Stimulated activated CD8-positive, alpha-beta memory T cell treated with anti-CD3 and anti-CD28 coated beads, Interleukin-4, amount 100 ng/mL, for 1 hour (primary cell): ENCODE measurements at places on chromosomes 5 and 9.

GRCh38 chr5:150162142-150162513, 4.5 kb upstream of the CDX1 start:
- no peak for DNase-seq

- no peak for DNase-seq
These were observed 29.4 kb downstream of the SH3RF2 start for GRCh38 chr5:145965804-145966203.

- DNase-seq = no peak
These were observed 123.1 kb upstream of the PJA2 start for GRCh38 chr5:109532773-109533364.

DNA sequence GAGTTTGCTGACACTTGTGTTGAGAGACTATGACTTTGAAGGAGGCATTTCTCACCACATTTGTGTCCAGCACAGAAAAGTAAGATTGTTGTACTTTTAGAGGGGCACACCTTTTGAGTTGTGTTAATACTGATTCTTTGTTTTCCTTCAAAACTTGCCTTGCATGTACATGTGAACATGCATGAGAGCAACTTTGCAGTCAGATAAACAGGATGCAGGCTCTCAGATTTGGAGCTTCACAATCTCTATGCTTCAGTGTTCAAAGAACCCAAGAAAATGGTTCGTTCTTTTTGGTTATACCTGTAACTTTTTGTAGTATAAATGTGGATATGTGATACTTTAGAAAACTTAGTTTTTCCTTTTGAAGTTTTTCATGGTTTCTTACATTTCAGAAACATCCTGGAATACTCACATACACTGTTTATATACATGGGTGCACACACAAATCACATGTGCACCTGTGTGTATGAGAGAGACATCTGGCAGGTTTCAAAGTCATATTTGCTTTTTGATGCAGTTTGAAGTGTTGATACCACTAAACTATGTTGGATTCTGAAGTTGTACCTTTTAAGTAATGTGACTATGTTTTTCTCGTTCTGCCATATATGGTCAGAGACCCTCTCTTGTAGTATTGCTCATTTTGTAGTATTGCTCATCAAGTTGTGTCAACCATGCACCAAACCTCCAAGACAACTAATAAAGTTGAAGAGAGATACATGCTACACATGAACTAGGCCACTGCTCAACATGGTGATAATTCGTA, 190.7 kb downstream of the CD180 start:
- no peak for DNase-seq

DNA sequence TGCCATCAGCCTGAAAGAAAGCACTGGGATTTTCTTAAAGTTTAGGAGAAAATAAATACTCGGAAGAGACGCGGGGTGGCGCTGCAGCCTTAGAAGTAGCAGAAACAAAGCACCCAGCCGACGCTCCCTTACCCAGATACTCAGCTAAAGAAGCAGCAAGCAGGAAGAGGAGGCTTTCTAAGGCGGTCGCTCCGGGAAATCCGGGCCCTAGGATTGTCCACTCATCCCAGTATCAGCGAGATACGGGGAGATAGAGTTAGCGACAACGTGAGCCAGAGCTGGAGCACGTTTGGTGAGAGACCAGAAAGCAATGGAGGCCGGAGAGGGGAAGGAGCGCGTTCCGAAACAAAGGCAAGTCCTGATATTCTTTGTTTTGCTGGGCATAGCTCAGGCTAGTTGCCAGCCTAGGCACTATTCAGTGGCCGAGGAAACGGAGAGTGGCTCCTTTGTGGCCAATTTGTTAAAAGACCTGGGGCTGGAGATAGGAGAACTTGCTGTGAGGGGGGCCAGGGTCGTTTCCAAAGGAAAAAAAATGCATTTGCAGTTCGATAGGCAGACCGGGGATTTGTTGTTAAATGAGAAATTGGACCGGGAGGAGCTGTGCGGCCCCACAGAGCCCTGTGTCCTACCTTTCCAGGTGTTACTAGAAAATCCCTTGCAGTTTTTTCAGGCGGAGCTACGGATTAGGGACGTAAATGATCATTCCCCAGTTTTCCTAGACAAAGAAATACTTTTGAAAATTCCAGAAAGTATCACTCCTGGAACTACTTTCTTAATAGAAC, at the start of gene PCDHB2:
Gene PCDHB2 (plus strand): TSS at position 135 of the 782 bp plus-strand sequence. CDS start 176 bp downstream, at position 311.
- no peak for DNase-seq

DNA sequence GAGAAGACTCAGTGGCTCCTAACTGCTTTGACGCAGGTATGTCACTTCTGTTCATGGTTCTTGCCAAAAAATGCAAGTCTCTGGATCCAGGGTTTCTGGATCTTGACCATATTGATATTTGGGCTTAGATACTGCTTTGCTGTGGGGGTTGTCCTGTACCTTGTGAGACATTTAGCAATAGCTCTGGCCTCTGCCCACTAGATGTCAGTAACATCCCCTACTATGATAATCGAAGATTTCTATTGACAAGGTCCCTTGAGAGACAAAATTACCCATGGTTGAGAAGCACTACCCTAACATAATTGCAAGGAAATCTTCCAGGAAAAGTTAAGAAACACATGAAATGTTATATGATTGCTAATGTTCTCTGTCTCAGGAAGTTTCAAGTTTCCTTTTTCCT, 285.4 kb downstream of the TMEM232 start:
- DNase-seq = no peak

- no peak for DNase-seq
These were observed 27.9 kb downstream of the COL5A1 start for GRCh38 chr9:134669399-134669955.

DNA sequence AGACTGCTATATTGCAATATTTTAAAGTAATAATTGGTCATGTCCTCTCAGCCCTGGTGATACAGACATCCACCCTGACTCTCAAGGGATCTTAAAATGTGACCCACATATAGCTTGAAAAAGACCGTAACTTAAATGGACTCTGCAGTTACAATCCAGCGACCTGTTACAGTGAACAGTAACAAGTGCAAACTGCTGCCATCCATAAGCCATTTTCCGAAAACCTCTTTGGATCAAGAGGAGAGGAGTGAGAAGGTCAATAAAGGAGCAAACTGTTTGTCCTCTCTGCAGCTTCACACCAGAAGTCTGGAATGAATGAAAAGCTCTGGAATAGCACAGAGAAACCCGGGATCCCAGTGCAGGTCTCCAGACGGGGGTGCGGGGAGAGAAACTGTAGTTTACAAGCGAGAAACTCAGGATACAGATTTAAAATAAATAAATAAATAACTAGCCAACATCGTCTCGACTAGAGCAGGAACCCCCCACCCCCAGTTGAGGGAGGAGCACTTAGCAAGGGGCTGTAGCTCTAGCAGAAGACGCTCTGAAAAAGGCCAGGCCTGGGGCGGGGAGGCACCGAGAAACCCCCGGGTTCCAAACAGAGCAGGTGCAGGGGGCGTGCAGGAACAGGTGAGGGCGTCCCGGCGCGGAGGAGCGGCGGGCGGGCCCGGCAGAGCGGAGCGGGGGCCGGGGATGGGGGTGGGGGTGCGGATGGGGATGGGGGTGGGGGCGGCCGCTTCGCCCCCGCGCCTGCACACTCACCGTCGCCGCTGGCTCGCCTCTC, 572 bp downstream of the ZDHHC21 start:
- DNase-seq = no peak

GRCh38 chr5:173537228-173537627, 79.2 kb downstream of the BOD1 start:
- DNase-seq = no peak

DNA sequence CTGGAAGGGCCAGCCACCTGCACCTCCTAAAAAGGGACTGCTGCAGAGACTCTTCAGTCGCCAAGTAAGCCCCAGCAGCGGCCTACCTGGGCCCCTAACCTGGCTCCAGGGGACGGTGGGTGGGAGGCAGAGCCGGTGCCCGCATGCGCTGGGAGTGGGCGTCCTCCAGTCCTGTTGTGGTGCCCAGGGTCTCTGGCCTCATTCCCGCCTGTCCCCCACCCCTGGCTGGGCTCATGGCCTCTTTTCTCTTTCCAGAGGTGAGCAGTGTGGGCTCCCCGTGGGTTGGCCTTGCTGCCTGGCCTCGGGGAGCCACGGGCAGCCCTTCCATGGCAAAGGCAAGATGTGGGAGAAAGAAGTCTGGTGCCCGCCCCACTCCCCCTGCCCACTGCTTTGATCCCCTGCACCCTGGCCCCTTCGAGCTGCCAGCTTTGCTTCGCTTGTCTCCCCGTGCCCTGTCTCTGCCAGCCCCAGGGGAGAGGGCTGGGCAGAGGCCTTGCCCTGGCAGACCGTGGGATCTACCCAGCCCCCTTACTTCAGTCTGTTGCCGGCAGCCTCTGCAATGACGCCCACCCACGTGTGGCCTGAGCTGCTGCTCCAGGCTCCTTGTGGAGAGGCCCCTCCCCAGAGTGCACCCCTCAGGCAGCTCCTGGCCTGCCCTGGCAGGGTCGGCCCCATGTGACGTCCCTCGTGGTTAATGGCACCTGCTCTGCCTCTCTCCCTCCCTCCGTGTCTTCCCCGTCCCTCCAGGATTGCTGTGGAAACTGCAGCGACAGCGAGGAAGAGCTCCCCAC, 5.4 kb upstream of the PRR7 start:
- no peak for DNase-seq

DNA sequence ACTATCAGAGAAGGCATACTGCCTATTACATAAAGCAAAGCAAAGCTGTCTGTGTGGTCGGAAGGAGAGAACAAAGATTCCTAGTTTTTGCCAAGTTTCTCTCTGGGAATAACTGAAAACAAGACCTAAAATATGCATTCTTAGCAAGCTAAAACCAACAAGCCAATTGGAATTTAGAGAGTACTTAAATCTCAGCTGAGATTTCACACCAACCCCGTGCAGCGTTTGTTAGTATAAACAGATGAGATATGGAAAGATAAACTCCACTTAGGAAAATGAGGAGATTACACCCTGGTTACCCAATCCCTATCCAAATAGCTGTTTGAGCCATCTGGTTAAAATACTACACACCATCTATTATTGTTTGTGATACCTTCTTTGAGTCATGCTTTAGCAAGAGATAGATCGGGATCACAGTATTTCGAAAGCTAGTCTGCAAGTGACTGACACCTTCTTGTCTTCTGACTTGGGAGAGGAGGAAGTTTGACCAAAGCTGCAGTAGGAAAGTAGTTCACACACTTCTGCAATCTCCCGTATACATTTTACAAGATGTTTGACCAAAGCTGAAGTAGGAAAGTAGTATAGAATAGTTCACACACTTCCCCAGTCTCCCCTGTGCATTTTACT, 18.2 kb downstream of the FAF2 start:
- no peak for DNase-seq

DNA sequence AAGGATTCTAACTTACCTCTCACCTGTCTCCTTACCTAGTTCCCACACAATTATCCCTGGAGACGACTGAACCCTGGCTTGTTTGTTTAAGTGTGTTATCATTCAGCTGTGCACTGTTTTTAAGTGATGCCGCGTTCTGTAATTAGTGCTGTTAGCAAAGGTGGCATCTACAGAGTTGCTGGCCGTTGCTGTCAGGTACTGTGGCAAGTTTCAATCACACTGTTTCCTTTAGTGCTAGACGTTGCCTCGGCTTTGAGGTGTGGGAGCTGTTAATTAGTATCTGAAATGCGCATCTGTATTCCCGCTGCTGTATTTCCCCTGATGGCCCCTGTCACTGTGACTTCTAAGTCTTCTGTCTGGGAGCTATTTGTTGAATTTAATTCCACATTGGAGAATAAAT, 193.8 kb upstream of the GAS1 start:
- no peak for DNase-seq

GRCh38 chr5:39760385-39761198, 335.8 kb upstream of the DAB2 start:
- DNase-seq = no peak

- no peak for DNase-seq
These were observed 206.8 kb upstream of the ATP10B start for GRCh38 chr5:161058781-161059180.

DNA sequence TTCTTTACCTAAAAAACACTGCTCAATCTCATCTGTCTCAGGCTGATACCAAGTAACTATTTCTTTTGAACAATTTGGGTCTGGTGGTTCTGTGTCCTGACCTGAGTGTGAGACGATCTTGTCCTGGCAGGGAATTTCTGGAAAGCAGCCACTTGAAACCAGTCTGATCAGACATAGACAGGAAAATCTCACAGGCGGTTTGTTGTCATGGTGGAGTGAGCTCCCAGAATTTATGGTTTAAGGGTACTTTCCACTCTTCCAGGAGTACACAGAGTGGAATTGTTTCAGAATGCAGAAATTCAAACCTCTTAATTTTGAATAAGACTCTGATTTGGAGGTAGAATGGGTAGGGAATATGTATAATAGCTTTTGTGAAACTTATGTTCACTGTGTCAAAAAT, 268.2 kb downstream of the ISL1 start:
- no peak for DNase-seq

DNA sequence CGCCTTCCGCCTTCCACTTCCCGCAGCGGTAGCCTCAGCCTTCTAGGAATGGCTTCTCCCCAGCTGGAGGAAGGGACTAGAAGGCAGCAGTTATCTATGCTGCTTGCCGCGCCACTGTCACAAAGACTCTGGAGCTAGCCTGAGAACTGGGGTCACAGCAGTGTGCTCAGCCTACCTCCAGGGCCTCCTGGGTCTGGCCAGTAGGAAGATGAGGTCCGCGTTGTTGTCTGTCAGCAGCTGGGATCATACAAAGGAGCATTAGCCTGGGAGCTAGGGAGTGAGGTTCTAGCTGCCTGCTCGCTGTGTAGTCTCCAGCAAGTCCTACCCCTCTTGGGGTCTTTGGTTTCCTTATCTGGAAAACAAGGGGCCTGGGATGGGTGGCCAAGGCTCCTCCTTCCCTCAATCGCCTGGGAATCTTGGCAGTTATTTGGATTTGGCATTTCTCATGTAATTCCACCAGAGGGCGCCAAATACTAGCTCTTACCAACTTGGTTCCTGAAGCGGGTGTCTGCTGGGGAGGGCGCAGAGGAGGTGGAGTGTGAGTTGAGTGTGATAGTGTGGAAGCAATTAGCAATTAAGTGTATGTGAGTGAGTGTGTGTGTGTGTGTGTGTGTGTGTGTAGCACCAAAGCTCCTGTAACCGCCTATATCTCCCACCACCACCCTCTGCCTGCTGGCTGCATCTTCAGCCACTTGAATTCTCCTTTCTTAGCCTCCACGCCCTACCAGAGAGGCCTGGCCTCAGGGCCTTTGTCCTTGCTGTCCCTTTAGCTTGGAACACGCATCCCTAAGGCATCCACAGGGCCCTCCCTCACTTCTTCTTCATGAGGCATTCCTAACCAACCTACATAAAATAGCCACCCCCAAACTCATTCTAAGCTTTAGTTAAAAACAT, 97.1 kb downstream of the ENTREP1 start:
- DNase-seq = no peak

GRCh38 chr5:180366326-180366725, 13.2 kb upstream of the GFPT2 start:
- no peak for DNase-seq

- no peak for DNase-seq
These were observed 189.6 kb downstream of the DOCK8 start for GRCh38 chr9:404234-404633.
